ENCODE measurements at places on chromosomes 5 and 9.

DNA sequence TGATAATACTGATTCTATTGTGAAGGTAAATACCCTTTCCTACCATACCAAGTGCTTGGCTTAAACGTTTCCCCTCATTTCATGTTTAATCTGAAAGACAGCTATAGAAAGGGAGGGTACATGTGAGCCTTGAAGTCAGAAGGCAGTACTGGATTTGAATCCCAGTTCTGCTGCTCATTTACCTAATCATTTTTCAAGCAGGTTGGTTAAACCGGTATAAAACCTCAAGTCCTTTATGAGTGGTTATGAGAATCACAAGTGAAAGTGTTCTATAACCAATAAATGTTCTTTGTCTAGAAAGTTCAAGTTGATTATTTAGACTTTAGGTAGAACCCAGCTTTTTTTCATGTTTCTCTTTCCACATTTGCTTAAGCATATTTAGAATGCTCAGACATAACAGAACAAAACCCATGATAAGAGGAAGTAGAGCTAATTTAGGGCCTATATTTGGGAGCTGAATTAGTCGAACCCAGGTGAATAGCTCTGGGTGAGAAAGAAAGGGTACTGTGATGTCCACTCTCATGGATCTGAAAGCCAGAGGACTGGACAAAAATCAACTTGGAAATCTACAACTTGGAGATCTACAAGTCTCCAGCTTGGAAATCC is 29.7 kb upstream of the F2RL2 start:
- no peak for DNase-seq

GRCh38 chr5:112570708-112571444 is 151.8 kb upstream of the EPB41L4A start:
- no peak for DNase-seq

GRCh38 chr5:83255268-83255667 is 177.9 kb downstream of the XRCC4 start:
- no peak for DNase-seq

DNA sequence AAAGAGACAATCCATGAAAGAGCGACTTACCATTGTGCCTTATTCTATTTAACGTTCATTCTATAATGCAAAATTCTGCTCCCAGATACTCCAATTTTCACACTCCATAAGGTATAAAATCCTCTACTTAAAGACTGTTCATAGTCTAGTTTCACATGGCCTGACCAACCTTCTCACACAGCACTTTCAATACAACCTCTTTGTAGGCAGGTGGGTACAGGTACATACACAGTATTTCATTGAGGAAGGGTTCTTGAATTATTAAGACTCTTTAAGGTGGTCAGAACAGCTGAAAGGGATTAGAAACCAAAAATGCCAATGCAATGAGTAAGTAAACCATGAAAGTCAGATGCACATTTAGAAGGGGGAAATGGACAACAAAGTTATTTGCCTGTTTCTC is 352.0 kb downstream of the PARP8 start:
- DNase-seq = no peak

DNA sequence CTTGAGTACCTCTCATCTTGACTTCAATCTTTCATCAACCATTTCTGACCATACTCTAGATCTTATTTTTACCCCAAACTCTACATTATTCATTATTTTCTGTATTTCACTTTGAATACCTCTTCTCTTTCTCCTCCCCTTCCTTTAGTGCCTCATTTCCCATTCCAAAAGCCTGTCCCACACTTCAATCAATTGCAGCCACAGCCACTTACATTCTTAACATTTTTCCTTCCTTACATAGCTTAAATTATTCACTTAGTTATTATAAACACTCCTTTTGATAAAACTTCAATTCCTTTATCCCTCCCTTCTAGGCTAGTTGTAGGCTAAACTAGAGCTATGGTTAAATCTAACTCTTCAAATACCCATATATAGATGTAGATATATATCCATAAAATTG is 344.0 kb downstream of the PRR16 start:
- no peak for DNase-seq

GRCh38 chr5:157915638-157916037 is 56.7 kb upstream of the CLINT1 start:
- DNase-seq = peak; percentile 70

- no peak for DNase-seq
Observed at GRCh38 chr5:103589357-103589756, 26.8 kb upstream of the NUDT12 start.

- no peak for DNase-seq
Observed at GRCh38 chr5:97476852-97477534, 293.9 kb upstream of the RIOK2 start.

GRCh38 chr9:14222149-14222835 is 91.6 kb downstream of the NFIB start:
- no peak for DNase-seq

- no peak for DNase-seq
Observed at GRCh38 chr5:141695627-141696215, 13.7 kb upstream of the ARAP3 start.

DNA sequence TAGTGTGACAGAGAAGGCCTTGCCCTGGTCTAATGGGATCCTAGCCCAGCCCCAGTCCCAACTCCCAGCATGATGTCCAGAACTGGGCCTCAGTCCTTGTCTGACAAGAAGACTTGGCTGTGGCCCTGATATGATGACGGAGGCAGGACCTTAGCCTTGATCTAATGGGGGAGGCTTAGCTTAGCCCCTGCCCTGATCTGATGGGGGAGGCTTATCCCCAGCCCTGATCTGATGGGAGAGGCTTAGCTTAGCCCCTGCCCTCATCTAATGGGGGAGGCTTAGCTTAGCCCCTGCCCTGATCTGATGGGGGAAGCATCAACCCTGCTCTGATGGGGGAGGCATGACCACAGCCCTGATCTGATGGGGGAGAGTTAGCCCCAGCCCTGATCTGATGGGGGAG is 3.7 kb downstream of the PKN3 start:
- DNase-seq = no peak

DNA sequence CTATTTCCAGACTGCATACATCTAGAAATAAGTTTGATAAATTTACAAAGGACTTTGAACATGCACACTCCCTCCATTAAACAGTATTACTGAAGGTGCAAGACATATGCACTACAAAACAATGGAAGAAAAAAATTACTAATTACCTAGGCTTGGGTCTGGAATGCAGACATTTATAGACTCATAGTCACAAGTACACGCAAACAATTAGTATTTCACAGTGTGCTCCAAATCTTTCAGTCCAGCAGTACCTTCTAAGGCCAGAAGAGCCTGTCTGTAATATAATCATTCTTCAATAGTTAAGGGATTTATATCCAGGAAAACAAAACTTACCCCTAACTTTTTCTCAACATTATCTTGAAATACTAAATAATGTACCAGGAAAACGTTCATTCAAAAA is 11.2 kb downstream of the RICTOR start:
- no peak for DNase-seq

- DNase-seq = no peak
Observed at GRCh38 chr9:22244139-22245011, 202.2 kb upstream of the DMRTA1 start.

DNA sequence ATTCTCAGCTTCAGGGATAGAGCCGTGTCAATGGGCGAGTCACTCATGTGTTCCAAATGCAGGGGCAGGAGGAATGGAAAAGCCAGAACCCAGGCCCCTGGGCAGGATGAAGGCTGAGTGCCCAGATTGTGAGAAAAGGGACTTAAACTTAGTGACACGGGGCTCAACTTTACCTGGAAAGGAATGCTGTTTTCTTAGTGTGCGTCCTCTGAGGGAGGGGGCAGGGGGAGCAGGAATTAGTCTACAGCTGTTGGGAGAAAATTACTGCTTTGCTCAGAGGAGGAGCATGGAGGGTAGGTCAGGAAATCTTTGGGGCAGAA is 14.6 kb downstream of the HK3 start:
- DNase-seq = no peak

- no peak for DNase-seq
Observed at GRCh38 chr9:93099551-93100275, 3.7 kb downstream of the CARD19 start.

- DNase-seq = no peak
Observed at GRCh38 chr5:103424453-103425205, 138.0 kb downstream of the NUDT12 start.

- DNase-seq = no peak
Observed at GRCh38 chr9:35758475-35759050, 4.5 kb upstream of the MSMP start.

- DNase-seq = peak; percentile 30
Observed at GRCh38 chr5:64074533-64074932, 91.1 kb upstream of the RNF180 start.

- no peak for DNase-seq
Observed at GRCh38 chr5:22787807-22788206, 65.3 kb downstream of the CDH12 start.

DNA sequence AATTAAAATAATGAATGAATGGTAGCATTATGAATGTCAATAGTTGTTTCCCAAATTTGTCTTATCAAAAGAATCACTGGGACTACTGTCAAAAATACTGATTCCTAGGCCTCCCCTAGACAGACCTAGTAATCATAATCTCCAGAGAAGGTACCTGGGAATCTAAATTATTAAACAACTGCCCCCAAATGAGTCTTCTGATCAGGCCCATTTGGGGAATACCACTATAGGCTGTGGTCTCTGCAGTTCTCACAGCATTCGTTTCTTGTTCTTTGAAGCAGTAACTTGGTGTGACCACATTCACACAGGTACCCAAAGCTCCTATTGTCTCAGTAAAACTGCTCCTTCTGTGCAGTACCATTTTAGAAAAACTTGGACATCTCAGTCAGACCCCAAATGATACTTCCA is 230.9 kb downstream of the PIK3R1 start:
- DNase-seq = no peak

DNA sequence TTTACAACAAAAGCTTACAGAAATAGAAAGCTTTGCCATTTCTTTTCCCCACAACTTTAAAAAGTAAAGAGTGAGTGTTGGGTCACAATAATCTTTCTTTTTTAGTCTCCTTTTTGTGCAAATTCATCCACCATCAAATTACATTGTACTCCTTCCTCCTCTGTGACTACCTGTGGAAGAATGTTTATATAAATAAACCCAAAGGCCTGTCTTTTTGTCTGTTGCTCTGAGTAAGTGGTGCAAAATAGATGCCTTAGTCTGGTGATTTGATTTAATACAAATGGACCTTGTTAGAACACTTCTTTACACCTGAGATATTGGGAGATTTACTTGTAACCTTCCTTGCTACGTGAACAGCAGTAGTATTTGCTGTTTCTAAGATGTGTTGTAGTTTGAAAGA is 53.5 kb upstream of the TAF11L2 start:
- no peak for DNase-seq

DNA sequence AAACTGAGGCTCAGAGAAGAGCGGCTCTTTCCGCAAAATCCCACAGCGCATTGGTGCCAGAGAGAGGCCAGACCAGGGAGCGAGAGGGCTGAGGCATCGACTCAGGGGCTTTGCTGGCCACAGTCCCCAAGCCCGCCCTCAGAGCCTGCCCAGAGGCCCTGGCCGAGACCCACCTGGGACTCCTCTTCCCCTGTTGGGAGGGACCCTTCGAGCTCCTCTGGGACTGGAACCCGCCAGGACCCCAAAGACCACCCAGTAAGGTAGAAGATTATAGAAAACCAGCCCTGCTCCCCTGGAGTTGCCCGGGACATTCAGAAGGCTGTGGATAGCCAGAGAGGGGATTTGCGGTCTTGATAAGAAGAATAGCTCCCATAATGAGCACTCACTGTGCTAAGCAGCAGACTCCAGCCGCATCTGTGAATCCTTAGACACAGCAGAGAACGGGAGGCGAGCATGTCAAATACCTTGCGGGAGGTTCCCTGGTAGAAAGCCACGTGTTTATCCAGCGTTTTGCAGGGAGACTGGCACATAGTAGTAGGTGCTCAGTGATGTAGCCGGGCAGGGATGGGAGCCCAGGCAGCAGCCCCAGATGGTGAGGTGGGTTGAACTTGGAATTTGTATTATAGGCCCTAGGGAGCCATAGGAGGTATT is 651 bp upstream of the AK1 start:
- DNase-seq = peak; percentile 47

DNA sequence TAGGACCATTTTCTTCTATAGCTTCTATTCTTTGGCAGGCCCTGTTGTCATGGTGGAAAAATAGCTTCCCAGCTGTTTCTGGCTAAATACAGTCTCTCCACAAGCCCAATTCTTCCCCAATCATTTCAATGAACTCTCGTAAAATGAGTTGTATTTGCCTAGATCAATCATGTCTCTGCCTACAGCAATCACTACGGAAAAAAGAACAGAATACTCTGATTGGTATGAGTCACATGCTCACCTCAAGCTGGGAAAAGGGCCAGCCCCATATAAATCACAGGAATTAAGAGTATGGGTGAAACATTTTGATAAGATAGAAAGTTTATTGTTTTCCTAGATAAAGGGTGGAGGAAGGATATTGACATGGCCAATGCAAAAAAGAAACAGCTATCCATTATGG is 711.4 kb downstream of the EFNA5 start:
- no peak for DNase-seq

DNA sequence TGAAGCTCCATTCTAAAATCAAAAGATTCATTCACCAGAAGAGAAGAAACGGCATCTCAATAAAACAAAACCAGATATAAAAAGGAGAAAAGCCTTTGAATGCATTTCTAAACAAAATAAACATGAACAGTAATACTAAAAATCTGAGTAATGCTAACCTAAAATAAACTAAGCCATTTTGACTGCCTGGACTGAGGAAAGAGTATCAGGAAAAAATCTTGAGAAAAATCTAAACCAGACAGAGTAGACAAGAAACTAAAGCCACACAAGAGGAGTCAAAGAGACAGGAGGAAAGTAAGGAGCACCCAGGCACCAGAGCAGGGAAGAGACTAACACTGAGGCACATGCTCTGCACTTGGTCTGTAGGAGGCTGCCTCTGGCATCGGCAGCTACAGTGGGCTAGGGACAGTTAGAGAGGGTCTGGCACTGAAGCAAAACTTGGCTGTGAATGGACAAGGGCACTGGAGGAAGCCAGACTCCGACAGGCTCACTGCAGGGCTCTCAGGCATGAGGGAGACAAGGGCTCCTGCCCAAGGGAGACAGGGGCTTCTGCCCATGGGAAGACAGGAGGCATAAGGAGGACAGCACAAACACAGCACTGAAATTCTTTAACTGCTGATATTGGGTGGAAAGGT is 50.2 kb downstream of the DROSHA start:
- DNase-seq = no peak

DNA sequence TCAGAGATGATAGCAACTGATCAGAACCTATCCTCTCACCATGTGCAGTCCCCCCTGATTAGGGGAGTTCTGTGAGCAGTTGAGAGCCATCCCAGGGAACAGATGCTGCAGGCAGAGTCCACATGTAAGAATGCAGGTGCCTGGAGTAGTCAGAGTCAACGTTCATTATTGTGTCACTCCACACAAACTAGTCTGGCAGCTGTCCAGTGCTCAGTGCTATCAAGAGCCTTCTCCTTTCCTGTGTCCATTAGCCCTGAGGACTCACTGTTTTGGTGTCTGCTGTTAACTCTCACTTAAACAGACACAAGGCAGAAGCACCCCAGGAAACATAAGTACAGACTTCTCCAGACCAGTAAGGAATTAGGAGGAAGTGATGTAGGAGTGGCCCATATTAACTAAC is 2.5 kb downstream of the SH3TC2 start:
- no peak for DNase-seq

All from head of caudate nucleus (tissue), 42 donors.